ENCODE measurements at places on chromosomes 6 and 20. TPM values are rescaled to one million over a fixed set of nuclear protein-coding genes. Genes with fewer than 3 reads are reported as not detected.

The KIF6 gene
- polyA plus RNA-seq, result 4.0 TPM

The TP53TG5 gene
- 1.2 TPM for polyA plus RNA-seq

The RIPPLY2 gene
- not detected for polyA plus RNA-seq

The MDFI gene
- polyA plus RNA-seq, result 43.2 TPM

The CYP39A1 gene
- polyA plus RNA-seq, result 8.6 TPM

The OPRM1 gene
- polyA plus RNA-seq, result not detected

The XKR7 gene
- 0.34 TPM for polyA plus RNA-seq

The ZDHHC14 gene
- 17.9 TPM for polyA plus RNA-seq

The RFX6 gene
- 0.05 TPM for polyA plus RNA-seq

The GTSF1L gene
- not detected for polyA plus RNA-seq

The RXRB gene
- polyA plus RNA-seq, result 61.0 TPM

The TBXT gene
- polyA plus RNA-seq, result not detected

The RHAG gene
- polyA plus RNA-seq, result 0.56 TPM

The PEX6 gene
- 23.2 TPM for polyA plus RNA-seq

The CASS4 gene
- 2.9 TPM for polyA plus RNA-seq

The DDO gene
- polyA plus RNA-seq, result 0.44 TPM

The EPB41L1 gene
- polyA plus RNA-seq, result 68.1 TPM

The TRDN gene
- polyA plus RNA-seq, result 3.0 TPM

The ADAM33 gene
- 7.7 TPM for polyA plus RNA-seq

The DEFB132 gene
- not detected for polyA plus RNA-seq

The HMGCLL1 gene
- polyA plus RNA-seq, result 3.5 TPM

The TRIM10 gene
- 0.29 TPM for polyA plus RNA-seq

The SLC17A2 gene
- 1.6 TPM for polyA plus RNA-seq

The CLVS2 gene
- 0.29 TPM for polyA plus RNA-seq

The AP5S1 gene
- 8.0 TPM for polyA plus RNA-seq

The VWA7 gene
- polyA plus RNA-seq, result 8.5 TPM

The DLK2 gene
- polyA plus RNA-seq, result 0.73 TPM

The TINAG gene
- polyA plus RNA-seq, result 24.3 TPM

The IL20RA gene
- polyA plus RNA-seq, result 3.1 TPM

The UBE2C gene
- 84.3 TPM for polyA plus RNA-seq

The MLN gene
- 2.2 TPM for polyA plus RNA-seq

The PHACTR1 gene
- 13.6 TPM for polyA plus RNA-seq

The PBOV1 gene
- not detected for polyA plus RNA-seq

The RCAN2 gene
- polyA plus RNA-seq, result 19.9 TPM

The PAK5 gene
- 0.32 TPM for polyA plus RNA-seq

The RPL7L1 gene
- polyA plus RNA-seq, result 119 TPM

Measured in renal cortex interstitium (tissue), 15 donors.